ENCODE measurements at places on chromosomes 11 and 22. TPM values are rescaled to one million over a fixed set of nuclear protein-coding genes. Genes with fewer than 3 reads are reported as not detected.

OSM gene
- polyA plus RNA-seq = not detected

ANGPTL5 gene
- 0.42 TPM for polyA plus RNA-seq

MMP8 gene
- polyA plus RNA-seq = not detected

CYTH4 gene
- not detected for polyA plus RNA-seq

CARNS1 gene
- 0.41 TPM for polyA plus RNA-seq

HBG1 gene
- not detected for polyA plus RNA-seq
